GM12892 (cell line): ENCODE measurements at places on chromosomes 16 and 17.

- DNase-seq: no peak
Measured at GRCh38 chr17:39935909-39936308, 8.4 kb downstream of the LRRC3C start.

GRCh38 chr17:80960797-80961452, 30.7 kb upstream of the CHMP6 start:
- no peak for DNase-seq

GRCh38 chr17:4420692-4421131, 13.0 kb upstream of the SPNS3 start:
- DNase-seq: peak; percentile 61

DNA sequence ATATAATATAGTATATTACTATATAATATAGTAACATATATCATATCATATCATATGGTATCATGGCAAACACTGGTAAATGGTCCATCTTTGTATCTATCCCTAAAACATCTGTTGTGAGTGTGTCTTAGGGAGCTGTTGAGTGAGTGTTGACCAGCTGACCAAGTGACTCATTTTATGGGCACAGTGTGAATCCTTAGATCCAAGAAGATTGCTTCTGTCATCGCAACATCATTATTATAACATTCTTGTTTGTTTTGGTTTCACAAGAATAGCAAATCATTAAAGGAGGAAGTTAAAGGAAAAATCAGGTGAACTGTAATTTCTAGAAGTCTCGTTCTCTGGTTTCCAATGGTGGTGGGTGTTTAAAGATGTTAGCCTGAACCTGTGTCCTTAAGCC, 11.7 kb upstream of the MAF start:
- DNase-seq: no peak

DNA sequence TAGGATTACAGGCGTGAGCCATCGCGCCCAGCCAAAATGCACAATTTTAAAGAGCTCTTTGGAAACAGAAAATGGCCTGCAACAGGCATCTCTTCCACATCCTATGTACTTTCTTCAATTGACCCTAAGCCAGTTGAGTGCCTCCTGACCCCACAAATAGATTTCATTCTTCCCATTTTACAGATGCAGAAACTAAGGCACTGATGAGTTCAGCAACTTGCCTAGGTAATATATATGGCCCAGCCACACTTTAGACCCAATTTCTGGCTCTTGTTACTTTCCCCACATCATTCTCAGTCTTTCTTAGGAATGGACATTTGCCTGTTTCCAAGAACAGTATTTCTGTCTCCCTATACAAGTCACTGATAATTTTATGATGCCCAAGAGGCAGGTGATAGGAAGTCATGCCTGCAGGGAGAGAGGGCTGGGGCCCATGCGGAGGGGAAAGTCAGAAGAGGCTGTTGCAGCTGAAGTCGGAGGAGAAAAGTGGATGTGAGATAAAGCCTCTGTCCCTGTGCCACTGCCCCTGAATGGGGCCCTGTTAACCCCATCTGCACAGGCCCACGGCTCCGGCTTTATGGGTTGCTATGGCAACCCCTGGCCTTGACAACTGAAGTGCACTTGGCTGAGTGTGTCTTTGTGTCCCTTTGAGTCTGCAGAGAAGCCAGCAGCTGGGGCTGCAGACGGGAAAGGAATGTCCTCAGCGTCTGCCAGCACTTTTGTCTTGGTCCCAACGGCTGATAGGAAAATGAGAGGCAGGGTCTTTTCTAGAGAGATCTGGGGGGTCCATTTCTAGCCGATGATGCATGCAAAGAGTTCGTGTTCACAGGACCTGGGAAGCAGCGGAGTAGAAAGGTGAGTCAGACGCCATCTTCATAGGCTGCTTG, 45.9 kb downstream of the ABAT start:
- DNase-seq: no peak

GRCh38 chr16:64417711-64418227, 704.1 kb downstream of the CDH11 start:
- DNase-seq: no peak

- DNase-seq: no peak
Measured at GRCh38 chr17:5678171-5678570, 93.9 kb upstream of the NLRP1 start.

DNA sequence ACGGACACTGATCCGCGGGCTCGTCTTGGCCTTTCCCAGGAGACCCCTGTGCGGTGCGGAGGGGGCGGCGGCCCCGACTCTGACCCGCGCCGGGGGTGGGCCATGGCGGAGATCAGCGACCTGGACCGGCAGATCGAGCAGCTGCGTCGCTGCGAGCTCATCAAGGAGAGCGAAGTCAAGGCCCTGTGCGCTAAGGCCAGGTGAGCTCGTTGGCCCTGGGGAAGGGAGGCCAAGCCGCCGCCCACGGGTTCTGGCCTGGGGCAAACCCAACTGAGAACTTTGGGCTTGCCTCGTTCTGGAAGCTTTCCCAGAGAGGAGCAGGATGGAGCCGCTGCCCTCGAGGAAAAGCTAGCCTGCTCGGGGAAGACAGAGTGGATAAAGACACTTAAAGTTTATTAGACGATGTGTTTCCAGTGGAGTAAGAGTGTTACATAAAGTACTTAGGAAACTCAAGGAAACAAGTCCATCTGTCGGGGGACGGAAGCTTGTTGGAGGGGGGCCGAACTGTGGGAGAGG, 540 bp downstream of the PPP4C start:
- DNase-seq: no peak

- DNase-seq: no peak
Measured at GRCh38 chr17:57442401-57442823, 186.1 kb downstream of the MSI2 start.

- DNase-seq: no peak
Measured at GRCh38 chr17:60747069-60747808, 69.6 kb downstream of the BCAS3 start.

DNA sequence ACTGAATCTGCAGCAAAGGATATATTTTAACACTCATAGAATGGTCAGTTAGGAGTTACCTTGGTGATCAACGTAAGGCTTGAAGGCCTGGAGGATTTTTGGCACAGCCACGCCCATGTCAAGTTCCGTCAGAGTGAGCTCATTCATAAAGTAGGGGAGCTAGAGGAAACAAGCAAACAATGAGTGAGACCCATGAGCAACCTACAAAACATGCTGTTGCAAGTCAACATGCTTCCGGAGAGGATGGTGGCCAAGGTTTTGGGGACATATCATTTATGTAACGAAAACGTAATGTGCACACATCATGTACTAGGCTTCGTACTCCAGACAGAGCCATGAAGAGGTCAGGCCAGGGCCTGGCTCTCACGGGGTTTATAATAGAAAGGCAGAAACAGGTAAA, 41.1 kb upstream of the ERN1 start:
- DNase-seq: no peak

DNA sequence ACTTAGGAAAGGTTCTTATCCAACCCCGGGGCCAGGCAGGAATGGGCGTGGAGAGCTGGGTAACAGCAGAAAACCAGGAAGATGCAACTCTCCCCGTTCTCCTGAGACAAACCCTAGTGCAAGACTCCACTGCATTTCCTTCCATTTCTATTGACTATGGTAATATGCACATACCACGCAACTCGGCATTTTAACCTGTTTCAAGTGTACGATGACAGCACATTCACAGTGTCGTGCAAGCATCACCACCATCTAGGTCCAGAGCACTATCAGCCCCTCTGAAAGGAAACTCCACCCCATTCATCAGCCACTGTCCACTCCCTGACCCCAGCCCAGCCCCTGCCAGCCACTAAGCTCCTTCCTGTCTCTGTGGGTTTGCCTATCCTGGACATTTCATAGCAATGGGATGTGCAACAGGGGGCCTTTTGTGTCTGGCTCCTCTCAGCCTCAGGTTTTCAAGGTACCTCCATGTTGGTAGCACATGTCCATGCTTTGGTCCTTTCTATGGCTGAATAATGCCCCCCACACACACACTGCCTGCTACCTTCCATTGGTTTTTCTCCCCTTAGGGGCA, 441.9 kb downstream of the SOX9 start:
- DNase-seq: no peak

DNA sequence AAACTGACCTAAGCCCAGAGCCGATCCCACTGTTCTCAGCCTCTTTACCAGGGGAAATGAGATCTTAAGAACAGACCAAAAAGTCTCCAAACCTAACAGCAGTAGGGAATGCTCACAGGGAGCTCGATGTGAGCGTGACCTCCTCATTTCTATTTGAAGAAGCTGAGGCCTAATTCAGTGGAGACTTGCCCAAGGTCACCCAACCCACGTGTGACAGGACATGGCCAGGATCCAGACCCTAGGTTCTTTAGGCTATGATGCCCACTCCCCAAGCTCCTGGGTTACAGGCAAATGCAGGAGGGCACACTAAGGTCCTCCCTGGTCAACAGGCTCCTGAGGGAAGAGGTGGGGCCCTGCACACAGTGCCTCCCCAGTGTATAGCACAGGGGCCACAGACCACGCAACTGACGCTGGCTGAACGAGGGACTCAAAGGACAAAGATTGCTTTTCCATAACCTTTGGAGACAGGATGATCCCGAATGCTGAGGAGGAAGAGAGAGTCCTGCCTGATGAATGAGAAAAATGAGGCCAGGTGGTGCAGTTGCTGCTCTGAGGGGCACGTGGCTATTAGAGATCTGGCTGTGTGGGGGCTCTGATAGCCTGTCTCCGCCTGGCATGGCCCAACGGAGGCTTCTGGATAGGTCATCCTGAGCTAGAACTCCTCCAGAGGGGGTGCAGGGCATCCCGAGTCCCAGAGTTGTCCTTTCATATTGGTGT, 24.0 kb downstream of the MAP3K14 start:
- DNase-seq: no peak

GRCh38 chr17:8753136-8753975, 5.0 kb downstream of the SPDYE4 start:
- DNase-seq: no peak

GRCh38 chr17:17837966-17838962, 1.5 kb upstream of the SREBF1 start:
- DNase-seq: no peak

DNA sequence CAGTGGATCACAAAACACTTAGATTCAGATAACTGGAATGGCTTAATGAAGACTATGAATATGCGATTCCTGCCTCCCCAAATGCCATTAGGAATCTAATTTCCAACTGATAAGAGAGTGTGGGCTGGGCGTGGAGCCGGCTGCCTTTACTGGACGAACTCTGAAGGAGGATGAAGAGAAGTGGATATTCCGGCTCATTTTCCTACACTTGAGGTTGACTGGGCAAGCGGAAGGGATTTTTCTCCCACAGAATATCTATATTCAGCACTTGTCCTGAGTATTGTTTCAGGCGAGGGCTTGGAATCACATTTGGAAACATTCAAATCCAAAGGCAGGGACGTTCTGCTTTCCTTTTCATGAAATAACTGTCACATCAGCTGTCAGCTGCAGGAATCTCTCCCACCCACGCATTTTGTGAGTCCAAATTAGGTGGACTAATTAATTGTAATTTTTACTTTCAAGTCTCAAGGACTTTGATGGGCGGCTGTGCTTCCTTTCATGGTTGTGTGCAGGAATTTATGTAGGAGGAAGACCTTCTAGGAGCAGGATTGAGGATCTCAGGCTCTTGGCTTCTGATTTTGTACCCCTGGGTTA, 138.5 kb downstream of the PITPNC1 start:
- no peak for DNase-seq

- DNase-seq: no peak
Measured at GRCh38 chr16:12529582-12529981, 274.1 kb downstream of the CPPED1 start.

GRCh38 chr17:35614810-35615209, 27.7 kb downstream of the AP2B1 start:
- DNase-seq: no peak

DNA sequence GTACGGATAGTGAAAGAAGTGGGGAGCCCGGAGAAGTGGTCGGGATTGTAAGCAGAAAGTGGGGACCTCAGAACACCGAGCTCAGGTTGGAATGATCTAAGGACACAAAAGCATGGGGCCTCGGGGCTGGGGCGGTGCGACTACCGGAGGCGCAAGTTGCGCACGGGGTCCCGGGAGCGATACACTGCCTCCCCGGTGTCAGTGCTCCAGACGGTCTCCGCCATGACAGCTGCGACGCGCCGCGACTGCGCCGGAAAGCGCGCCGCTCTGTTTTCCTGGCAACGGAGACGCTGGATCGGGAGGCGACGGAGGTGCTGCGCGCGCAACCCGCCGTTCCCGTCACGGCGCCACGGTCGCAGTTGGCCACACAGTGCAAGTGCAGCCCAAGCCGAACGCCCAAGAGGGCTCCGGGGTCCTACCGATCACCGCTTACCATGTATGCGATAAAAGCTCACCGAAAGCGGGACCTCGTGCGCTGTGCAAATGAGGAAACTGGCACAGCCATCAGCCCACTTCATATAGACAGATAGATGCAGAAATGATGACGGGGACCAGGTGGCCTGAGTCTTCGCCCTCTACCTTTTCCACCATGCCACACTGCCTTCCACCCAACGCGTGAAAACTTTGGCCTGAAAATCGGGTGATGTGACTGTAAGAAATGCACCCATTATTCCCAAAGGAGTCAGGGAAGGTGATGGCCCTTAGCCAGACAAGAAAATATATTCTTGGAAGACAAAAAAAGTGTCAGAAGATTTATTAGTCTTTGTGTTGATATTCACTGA, at the start of gene MKS1:
MKS1 (minus strand) TSS at position 249 of the 782 bp plus-strand sequence; CDS start at position 224, 25 bp downstream.
- peak; percentile 97 for DNase-seq

- DNase-seq: no peak
Measured at GRCh38 chr17:63624531-63624880, 2.3 kb downstream of the MAP3K3 start.

DNA sequence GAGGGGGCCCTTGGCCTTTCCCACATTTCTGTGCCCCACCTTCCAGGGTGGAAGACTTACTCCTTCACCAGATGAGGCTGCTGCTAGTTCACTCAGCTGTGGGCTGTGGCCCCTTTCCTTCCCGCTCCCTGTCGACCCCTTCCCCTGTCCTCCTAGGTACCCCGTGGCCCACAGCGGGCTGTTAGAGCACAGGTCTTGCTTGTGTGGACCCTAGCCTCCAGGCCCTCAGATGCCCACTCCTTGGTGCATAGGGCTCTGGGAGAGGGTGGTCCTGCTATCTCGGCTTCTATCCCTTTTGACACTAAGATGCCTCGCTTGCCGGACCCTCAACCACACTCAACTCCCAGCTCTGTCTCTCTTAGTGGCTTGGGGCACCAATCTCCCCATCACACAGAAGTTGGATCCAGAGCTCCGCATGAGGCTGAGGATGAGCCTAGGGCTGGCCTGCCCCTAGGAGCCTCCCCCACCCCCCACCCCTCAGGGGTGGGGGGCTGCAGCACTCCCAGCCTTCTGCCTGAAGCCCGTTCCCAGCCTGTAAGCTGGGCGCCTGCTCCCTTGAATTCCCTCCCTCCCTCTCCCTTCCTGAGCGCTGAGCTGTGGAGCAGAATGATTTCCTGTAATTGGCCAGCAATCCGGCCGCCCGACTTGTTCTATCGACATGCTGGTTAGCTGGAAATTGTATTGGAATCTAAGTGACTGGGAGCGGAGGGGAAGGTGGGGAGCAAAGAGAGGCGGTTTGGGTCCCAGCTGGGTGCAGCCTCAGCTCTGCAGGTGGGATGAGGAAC, 30.9 kb downstream of the DCAKD start:
- no peak for DNase-seq
